ENCODE measurements at places on chromosomes 6 and 20.

GRCh38 chr6:49776444-49776843, 10.6 kb downstream of the PGK2 start:
- no peak for DNase-seq

GRCh38 chr6:149445095-149445466, 39.7 kb downstream of the ZC3H12D start:
- DNase-seq = no peak

DNA sequence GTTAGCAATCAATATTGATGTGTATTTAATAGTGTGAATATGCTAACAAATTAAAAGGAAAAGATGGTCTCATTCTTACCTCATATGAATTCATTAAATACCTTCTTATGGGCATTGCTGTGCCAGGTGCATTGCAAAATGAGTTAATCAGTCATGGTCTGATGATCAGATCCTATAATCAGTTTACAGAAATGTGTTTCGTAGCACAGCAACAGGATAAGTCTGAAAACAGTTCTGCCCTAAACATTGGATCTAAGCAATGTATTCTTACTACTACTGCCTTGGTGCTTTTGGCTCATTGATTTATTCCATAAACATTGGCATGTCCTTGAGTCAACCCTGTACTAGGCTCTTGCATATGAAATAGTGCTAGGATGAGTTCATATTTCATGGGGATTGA, 417.0 kb upstream of the JAG1 start:
- no peak for DNase-seq

- DNase-seq = no peak
These were observed 54.8 kb upstream of the CCDC167 start for GRCh38 chr6:37554480-37554819.

- no peak for DNase-seq
These were observed 33.7 kb upstream of the SIRPA start for GRCh38 chr20:1861347-1861976.

DNA sequence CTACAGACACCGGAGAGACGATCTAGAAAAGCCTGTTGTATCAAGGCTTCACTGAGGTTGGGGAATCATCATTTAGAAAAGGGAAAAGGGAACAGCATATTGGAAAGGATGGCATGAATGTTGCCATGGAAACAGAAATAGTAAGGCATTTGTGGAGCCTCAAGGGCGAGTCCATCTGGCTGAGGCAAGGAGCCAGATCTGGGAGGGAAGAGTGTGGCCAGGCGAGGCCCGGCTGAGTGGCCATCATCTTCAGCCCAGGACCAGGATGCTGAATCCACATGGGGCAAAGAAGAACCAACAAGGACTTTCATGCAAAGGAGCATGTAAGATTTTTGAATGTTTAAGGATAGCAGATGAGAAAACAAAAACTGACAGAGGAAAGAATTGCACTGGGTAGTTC, 85.8 kb downstream of the MAP3K5 start:
- no peak for DNase-seq

- DNase-seq = no peak
These were observed 53.3 kb upstream of the HFE start for GRCh38 chr6:26033941-26034354.

GRCh38 chr20:53916173-53916512, 154.3 kb downstream of the BCAS1 start:
- no peak for DNase-seq

GRCh38 chr6:7431674-7432390, 42.2 kb downstream of the RIOK1 start:
- DNase-seq = no peak

DNA sequence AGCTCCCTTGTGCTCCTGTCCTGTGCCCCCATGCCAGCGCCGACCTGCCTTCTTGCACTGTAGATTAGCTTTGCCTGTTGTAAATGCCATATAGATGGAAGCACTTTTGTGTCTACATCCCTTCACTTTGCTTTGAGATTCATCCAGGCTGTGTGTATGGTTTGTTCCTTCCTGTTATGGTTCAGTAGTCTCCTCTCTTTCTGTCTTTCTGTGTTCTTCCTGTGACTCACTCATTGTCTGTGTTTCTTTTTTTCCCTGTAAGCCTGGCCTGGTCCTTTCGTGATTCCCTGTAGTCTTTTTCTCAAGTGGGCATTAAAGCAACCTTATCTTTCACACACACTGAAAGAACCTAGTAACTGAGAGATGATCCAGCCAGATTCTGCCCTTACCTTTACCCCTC, 66.6 kb downstream of the JARID2 start:
- no peak for DNase-seq

- DNase-seq = no peak
These were observed 16.9 kb upstream of the HBS1L start for GRCh38 chr6:135071541-135071940.

GRCh38 chr6:43763812-43764522, 6.0 kb upstream of the VEGFA start:
- no peak for DNase-seq

DNA sequence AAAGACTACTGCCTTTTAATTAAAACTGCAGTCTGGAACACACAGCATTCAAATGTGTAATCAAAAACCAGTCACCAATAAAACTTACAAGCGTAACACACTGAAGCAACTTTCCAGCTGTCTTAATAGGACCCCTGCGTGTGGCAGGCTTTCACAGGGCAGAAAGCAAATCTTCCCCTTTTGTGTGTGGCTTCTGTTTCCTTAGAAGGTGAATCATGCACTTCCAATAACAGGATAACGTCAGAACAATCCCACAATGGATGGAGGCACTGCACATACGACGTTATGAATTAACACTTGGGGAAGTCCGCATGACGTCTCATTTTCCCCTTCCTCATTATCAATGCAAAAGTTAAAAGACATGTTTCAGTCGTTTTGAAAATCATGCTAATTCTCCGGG, 44.8 kb downstream of the INSM1 start:
- DNase-seq = peak; percentile 13

- DNase-seq = no peak
These were observed 28.2 kb downstream of the ZFAND3 start for GRCh38 chr6:37847704-37848103.

GRCh38 chr20:58711266-58712051, 18.9 kb downstream of the NPEPL1 start:
- DNase-seq = no peak

GRCh38 chr20:15333170-15333569, 995.8 kb upstream of the FLRT3 start:
- DNase-seq = no peak

- DNase-seq = no peak
These were observed 51.7 kb downstream of the MOCS1 start for GRCh38 chr6:39882531-39882899.

GRCh38 chr20:44186674-44187053, 324 bp downstream of the JPH2 start:
- DNase-seq = no peak

- DNase-seq = no peak
These were observed 11.4 kb upstream of the SSTR4 start for GRCh38 chr20:23023621-23024177.

DNA sequence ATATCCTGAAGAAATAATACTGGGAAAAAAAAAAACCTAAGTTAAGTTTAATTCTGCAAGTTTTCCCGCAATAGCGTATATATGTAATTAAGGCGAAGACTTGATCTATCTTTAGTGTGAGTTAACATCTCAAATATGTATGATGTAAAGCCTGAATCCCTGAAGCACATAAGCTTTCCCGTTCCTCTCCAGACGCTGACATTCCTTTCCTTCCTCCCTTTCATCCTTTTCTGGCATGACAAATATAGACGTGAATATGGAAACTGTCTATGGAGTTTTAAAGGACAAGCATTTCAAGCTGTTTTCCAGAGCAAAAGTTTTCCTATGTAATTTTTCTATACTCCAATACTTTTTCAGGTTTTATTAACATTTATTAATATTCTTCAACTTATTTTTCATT, 637.0 kb downstream of the COL12A1 start:
- DNase-seq = no peak

GRCh38 chr20:46078954-46079353, 10.8 kb downstream of the NCOA5 start:
- no peak for DNase-seq

DNA sequence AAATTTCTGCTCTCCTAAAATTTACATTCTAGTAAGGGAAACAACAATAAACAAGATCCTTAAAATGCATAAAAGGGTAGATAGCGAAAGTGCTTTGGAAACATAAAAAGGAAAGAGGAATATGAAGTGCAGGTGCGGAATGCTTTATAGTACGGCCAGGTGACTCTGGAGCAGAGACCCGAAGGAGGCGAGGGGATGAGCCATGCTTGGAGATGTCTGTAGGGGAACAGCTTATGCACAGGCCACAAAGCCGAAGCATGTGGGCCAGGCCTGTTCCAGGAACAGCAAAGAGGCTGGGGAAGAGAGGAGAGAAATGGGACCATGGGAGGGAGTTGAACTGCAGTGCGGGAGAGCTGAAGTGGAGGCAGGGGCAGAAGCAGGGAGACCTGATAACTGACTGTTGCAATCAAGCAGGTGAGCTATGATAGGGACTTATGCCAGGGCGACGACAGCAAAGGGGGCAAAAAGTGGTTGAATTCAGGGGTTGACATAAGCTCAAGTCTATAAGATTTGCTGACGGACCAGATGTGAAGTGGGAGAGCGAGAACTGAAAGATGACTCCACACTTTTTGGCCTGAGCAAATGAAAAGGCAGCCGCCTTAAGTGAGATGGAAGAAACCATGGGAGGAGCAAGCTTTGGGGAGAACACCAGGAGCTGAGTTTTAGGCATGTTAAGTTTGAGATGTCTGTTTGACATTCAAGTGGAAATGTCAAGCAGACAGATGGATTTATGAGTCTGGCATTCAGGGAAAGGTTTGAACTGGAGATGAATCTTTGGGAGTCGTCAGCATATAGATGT, 83.1 kb downstream of the CNBD2 start:
- no peak for DNase-seq

- DNase-seq = no peak
These were observed 179.4 kb upstream of the PDE10A start for GRCh38 chr6:165842281-165842936.

- no peak for DNase-seq
These were observed 249.4 kb downstream of the ATXN1 start for GRCh38 chr6:16511723-16512489.

DNA sequence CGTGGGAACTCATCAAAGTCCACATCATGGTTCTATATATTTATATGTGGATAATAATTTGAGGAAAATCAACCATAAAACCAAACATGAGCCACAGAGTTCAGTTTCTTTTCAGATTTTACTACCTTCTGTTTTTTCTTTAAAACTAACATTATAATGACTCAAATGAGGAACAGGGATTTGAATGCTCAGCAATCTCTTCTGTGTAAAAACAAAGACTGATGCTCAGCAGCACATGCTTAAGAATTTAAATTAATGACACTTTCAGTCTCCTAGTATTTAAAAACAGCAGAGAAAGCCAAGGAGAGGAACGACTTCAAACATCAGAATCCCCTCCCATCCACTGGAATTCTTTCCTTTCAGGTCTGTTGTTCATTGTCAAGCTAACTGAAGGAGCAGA, 72.7 kb downstream of the PSMG4 start:
- no peak for DNase-seq

- peak; percentile 85 for DNase-seq
These were observed 8.3 kb downstream of the CCM2L start for GRCh38 chr20:32018269-32019155.

GRCh38 chr6:43924222-43924702, 154.3 kb downstream of the VEGFA start:
- no peak for DNase-seq

Measured in HEK293T (cell line).